ENCODE measurements at places on chromosomes 3 and 15.

GRCh38 chr3:107142786-107143575 is 234.3 kb upstream of the CCDC54 start:
- no peak for DNase-seq

DNA sequence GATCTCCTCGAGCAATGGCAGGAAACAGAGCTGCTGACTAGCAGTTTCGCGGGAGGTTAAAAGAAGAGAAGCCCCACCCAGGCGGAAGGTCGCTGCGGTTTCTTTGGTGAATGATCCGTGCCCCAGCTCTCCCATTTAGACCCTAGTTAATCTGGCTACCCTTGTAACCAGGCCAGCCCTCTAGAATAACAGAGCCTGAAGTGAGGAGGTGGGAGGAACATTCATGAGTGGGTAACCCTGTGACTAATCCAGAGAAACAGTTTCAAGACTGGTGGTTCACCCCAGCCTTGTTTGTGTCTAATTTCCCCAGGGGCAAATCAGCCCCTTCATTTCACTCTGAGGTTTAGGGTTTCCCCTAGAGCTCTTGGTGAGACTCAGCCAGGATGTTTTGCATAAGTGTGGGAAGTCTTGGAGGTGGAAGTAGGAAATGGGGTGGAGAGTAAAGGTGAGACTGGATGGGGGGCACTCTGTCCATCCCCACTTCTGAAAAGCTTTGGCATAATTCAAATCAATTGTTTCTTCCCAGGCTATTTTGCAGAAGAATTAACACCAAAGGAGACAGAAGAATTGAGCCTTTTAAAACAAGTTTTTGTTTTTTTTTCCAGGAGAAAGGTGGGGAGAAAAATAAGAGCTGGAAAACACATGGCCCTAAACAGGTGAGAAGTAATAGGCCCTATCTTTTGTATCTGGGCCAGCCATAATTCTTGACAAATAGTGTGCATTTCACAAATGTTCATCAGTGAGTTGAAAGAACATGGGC is 303.1 kb downstream of the RPLP1 start:
- peak; percentile 91 for DNase-seq

- no peak for DNase-seq
Observed at GRCh38 chr3:174206607-174207192, 652.4 kb upstream of the NAALADL2 start.

GRCh38 chr3:121981473-121981872 is 40.6 kb downstream of the ILDR1 start:
- no peak for DNase-seq

- no peak for DNase-seq
Observed at GRCh38 chr15:83110381-83110780, 2.9 kb downstream of the TM6SF1 start.

GRCh38 chr3:190070622-190071347 is 49.9 kb downstream of the P3H2 start:
- no peak for DNase-seq

DNA sequence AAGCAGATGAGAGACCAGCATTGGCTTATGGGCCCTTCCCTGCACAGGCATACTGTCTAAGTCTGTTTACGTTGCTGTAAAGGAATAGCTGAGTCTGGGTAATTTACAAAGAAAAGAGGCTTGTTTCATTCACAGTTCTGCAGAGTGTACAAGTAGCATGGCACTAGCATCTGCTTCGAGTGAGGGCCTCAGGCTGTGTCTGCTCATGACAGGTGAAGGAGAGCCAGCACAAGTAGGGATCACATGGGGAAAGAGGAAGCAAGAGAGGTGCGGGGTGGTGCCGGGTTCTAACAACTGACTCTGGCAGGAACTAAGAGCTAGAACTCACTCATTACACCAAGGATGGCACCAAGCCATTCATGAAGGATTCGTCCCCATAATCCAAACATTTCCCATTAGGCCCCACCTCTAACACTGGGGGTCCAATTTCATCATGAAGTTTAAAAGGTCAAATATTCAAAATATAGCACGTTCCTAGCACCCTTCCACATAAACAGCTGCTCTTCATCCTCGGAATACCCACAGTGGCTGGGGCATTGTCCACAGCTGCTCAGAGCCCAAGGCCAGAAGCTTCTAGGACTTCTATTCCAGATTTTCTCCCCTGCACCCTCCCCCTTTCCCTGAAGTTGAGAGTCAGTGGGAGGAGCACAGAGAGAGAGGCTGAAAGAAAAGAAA is 5.6 kb downstream of the RTP3 start:
- no peak for DNase-seq

DNA sequence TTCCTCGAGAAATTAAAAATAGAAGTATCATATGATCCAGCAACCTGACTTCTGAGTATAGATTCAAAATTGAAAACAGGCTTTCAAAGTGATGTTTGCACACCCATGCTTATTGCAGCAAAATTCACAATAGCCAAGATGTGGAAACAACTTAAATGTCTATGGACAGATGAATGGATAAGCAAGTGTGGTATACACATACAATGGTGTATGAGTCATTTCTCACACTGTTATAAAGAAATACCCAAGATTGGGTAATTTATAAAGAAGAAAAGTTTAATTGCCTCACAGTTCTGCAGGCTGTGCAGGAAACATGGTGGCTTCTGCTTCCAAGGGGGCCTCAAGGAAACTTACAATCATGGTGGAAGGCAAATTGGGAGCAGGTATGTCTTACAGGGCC is 100.8 kb downstream of the KLF13 start:
- no peak for DNase-seq
